ENCODE measurements at places on chromosomes 16 and 17. TPM values are rescaled to one million over a fixed set of nuclear protein-coding genes. Genes with fewer than 3 reads are reported as not detected.
A peak's percentile ranks its signal among the peaks of the same experiment; 100 is the strongest.

TP53TG3 gene
- not detected for total RNA-seq

DNA sequence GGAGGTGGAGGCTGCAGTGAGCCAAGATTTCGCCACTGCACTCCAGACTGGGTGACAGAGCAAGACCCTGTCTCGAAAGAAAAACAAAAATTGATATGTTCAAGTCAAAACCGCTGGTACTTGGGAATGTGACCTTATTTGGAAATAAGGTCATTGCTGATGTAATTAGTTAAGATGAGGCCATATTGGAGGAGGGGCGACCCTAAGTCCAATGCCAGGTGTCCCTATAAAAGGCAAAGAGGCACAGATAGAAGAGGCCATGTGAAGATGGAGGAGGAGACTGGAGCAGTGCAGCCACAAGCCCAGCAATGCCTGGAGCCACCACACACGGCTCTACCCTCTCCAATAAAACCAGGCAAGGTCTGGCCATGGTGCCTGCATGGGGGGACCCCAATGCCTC is 50.8 kb upstream of the JPH3 start:
- H3K27ac ChIP-seq: no peak overlapping the region
- no peak for DNase-seq
- H3K4me3 ChIP-seq: no peak overlapping the region
- H3K36me3 ChIP-seq: no peaks in the 10 kb centered on the region
- H3K27me3 ChIP-seq: no peaks in the 10 kb centered on the region

PRSS36 gene
- total RNA-seq: 3.5 TPM

DNA sequence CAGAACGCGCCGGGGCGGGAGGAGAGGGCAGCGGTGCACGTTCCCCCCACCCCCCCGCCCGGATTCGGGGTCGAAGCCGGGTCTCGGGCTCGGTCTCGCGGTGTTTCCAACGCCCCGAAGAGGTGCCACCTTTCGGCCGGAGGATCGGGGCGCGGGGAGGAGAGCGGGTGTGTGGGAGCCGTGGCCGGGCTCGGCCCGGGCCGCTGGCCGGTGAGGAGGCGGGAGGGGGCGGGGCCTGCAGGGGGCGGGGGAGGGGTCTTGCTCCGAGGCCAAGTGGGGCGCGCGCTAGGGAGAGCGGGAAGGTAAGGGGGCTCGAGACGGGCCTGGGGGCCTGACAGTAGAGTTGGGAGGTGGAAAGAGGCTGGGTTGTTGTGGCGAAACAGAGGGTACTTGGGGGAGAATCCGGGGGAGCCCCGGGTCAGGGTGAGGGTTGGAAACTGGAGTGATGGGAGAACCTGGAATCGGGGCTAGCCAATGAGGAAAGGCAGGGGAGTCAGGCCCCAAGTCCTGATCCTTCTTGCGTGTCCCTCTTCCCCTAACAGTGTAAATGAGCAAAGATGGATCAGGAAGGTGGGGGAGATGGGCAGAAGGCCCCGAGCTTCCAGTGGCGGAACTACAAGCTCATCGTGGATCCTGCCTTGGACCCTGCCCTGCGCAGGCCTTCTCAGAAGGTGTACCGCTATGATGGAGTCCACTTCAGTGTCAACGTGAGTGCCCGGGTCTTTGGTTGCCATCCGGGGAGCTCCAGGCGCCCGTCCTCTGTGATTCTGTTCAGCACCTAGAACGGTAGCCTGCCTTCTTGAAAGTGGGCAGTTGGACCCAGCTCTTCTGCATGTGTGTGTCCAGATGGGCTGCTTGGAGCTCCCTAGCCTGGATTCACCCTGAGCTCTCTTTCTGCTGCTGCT is 873 bp downstream of the SETD1A start:
- peak overlapping the region; percentile 16 for H3K27ac ChIP-seq
- H3K4me1 ChIP-seq: peaks cover 24% of the 10 kb centered on the region
- DNase-seq: peak; percentile 82
- H3K4me3 ChIP-seq: peak overlapping the region; percentile 45
- H3K36me3 ChIP-seq: peaks cover 41% of the 10 kb centered on the region

- DNase-seq: no peak
- no peak overlapping the region for H3K4me3 ChIP-seq
- no peak overlapping the region for H3K27ac ChIP-seq
- no peaks in the 10 kb centered on the region for H3K4me1 ChIP-seq
- H3K36me3 ChIP-seq: no peaks in the 10 kb centered on the region
Measured at GRCh38 chr16:55728797-55729196, 73.0 kb downstream of the SLC6A2 start.

DNA sequence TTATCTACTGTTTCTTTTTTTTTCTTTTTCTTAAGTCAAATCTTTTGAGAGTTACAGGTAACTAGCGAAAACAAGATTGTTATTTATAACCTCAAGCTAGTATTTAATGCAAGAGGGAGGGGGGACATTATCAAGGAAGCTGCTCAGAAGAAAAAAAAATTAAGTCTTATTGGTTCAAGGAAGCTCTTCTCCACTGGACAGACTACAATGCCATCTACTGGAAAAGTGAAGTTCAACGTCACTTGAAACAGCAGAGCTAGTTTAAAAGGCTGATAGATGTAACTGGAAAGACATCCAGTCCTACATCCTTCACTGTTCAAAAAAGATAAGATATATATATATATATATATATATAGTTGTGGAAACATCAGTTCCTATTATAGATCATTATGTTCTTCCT is 418.0 kb upstream of the PSMD7 start:
- H3K27me3 ChIP-seq: no peaks in the 10 kb centered on the region
- H3K27ac ChIP-seq: no peak overlapping the region
- no peaks in the 10 kb centered on the region for H3K36me3 ChIP-seq
- peak; percentile 8 for DNase-seq

DNA sequence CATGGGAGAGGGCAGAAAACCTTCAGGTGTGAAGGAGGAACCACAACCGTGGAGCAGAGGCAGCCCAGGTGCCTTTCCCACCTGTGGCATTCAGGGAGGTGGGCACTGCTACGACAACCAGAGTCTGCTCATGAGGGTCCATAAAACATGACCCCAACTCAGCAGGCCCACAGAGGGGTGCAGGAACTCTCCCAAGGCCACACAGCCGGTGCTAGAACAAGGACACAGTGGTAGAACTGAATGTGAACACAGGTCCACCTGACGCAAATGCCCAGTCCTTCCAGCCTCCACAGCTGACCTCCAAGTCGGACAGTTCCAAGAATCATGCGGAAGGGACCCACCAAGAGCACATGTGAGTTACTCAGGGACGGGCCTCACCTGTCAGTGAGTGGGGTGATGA is 76.4 kb downstream of the DNAH17 start:
- H3K27ac ChIP-seq: no peak overlapping the region
- DNase-seq: no peak
- H3K36me3 ChIP-seq: no peaks in the 10 kb centered on the region
- no peaks in the 10 kb centered on the region for H3K4me1 ChIP-seq
- no peak overlapping the region for H3K4me3 ChIP-seq
